ENCODE measurements at places on chromosomes 2 and 18.

- DNase-seq: no peak
Measured at GRCh38 chr2:53438100-53438499, 329.5 kb upstream of the CHAC2 start.

GRCh38 chr2:226898897-226899296 is 63.0 kb downstream of the RHBDD1 start:
- DNase-seq: no peak

- DNase-seq: no peak
Measured at GRCh38 chr18:33567705-33568104, 10.3 kb upstream of the ASXL3 start.

DNA sequence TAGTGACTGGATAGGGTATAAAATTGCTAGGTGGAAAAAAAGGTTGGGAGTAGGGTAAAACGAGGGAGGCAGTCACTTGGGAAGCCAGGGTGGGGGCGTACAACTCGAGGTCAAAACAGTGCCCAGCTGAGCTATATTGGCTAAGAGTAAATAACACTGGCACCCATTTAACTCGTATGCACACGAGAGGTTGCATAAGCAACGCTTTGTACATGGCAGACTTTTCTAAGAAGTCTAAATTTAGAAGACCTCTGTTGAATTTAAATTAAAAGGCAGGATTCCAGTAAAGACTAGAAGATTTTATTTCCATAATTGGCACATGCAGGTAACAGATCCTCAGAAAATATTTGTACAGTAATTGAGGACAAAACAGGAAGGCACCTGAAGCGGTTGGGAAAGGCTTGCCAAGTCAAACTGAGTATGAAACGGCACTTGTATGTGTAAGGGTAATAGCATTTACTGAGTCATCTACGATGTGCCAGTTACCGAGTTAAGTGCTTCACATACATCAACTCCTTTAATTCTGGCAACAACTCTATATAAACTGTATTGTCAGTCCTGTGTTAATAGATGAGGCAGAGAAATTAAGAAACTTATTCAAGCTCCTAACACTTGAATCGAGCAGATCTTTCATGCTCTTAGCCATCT is 1.4 kb upstream of the MALT1 start:
- DNase-seq: no peak

- DNase-seq: no peak
Measured at GRCh38 chr2:74559912-74560311, 5.4 kb downstream of the DOK1 start.

- DNase-seq: no peak
Measured at GRCh38 chr2:160453111-160453820, 40.3 kb downstream of the RBMS1 start.

Measured in non-pigmented ciliary epithelial cell (primary cell).